Activated T-helper 17 cell treated with anti-CD3 and anti-CD28 coated beads, Interleukin-2, amount 50 U/mL, for 72 hours (primary cell): ENCODE measurements at places on chromosomes 4 and X. TPM values are rescaled to one million over a fixed set of nuclear protein-coding genes. Genes with fewer than 3 reads are reported as not detected.

Gene KLF8
- total RNA-seq, result 7.3 TPM

Gene OPRPN
- not detected for total RNA-seq

Gene SPANXB1
- not detected for total RNA-seq

Gene MND1
- total RNA-seq, result 11.6 TPM

Gene TMPRSS11B
- total RNA-seq, result not detected

Gene CFP
- 7.6 TPM for total RNA-seq

DNA sequence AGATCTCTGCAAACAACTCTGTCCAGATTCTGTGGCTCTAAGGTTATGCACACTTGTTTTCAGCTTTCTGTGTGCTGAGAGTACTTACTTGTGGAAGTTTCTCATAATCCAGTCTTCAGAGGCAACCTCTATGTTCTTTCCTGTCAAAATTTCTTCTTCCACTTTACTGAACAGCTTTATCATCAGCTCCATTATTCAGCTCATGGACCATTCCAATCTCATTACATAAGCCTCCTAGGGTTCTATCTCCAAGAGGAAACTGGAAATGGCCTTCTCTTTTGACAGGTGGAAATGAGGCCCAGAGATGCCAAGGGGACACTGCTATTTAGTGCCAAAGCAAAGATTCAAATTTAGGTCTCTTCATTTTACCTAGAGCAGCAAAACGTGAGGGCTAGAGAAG is 61.3 kb downstream of the CHRDL1 start:
- no peak for ATAC-seq

DNA sequence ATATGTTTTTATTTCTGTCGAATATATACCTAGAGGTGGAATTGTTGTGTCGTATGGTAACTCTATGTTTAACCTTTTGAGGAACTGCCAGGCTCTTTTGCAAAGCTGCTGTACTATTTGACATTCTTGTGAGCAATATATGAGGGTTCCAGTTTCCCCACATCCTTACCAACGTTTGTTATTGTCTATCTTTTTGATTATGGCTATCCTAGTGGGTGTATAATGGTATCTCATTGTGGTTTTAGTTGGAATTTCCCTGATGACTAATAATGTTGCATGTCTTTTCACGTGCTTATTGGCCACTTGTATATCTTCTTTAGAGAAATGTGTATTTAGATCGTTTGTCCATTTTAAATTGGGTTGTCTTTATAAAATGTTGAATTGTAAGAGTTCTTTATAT is 24.5 kb downstream of the REPS2 start:
- ATAC-seq, result peak; percentile 23

- ATAC-seq, result no peak
Observed at GRCh38 chrX:108558217-108558616, 118.6 kb downstream of the COL4A5 start.

DNA sequence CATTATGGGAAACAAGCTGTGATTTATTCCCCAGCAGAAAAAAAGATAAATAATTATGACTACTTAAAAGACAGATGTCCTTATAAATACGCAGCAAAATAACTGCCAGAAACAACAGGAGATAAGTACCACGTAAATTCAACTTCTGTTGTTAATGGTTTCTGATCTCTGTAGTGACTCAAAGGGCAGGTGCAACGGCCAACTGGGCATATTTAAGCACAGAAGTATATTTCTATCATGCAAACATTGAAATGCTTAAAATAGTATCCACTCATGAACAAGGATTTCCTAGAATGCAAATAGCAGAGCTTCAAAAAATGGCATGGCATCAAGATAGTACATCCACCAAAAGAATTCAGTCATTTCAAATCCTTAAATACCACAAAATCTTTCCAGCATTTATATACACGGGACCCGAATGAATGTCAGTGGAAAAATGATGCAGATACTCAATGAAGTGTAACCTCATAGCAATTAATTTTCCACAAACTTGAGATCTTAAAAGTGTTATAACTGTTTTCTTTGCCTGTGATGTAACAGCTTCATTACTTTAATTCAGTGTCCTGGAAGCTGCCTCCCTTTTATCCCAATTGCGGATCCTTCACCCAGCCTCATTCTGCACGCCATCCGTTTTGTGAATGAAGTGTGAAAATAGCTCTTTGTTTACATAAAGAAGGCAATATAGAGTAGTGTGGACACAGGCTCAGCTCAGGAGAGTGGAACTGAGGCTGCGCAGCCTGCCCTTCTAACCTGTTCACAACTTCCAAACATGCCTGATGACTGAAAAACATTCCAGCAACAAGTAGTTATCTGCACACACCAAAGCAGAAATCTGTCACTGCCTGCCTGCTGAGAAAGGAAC is 10.2 kb downstream of the PDGFC start:
- no peak for ATAC-seq

DNA sequence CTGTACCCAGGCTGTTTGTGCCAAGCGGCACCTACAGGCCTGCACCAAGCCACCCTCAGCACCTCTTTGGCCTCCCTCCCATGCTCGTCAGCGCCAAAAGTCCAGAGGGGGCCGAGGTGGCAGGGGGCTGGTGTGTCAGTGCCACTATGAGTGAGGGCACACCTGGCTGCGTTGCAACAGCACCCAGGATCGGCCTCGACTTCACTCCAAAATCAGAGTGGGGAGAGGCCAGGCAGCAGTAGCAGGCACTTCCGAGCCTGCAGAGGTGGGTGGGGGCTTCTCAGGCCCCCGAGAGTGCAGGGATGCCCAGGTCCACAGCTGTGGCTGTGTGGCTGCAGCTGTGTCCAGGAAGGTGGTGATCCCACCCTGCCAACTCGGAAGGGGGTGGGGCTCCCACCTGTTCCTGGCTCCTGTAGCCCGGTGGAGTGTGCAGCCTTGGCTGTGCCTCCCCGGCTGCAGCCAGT is 58.5 kb downstream of the PPA2 start:
- ATAC-seq, result no peak

DNA sequence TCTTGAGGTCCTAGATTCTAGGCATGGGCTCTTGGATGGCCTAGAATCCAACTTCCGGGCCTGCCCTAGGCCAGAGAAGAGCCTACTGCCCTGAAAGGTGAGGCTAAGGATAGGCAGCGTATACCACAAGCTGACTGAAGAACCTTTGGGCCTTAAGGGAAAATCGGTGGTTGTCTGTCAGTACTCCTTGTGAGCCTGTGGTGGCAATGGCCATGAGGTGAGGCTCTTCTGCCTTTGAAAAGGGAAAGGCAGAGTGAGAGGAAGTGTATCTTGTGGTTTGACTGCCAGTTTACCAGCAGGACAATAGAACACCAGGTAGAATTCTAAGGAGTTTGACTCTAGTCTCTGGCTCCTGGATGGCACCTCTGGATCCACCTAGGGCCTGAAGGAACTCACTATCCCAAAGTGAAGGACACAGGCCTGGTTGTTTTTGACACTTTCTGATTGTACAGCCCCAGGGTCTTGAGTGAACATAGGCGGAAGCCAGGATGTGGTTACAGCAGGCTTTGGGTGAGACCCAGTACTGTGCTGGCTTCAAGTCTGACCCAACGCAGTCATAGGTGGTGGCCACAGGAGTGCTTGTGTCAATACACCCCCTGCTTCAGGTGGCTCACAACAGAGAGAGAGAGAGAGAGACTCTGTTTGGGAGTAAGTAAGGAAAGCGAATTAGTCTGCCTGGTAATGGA is 20.9 kb downstream of the ITIH6 start:
- ATAC-seq, result peak; percentile 28

DNA sequence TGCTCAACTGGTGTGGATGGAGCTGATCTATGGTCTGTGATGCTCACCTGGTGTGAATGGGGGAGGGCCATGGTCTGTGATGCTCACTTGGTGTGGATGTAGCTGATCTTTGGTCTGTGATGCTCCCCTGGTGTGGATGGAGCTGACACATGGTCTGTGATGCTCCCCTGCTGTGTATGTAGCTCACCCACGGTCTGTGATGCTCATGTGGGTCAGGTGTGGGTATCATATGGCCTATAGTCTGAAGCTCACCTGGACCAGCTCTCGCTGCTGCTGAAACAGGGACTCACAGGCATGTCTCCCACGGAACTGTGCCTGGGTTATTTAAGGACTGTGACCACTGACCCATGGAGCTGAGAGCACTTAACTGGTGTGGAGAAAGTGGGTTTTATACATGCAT is 109.7 kb downstream of the CRLF2 start:
- ATAC-seq, result no peak

DNA sequence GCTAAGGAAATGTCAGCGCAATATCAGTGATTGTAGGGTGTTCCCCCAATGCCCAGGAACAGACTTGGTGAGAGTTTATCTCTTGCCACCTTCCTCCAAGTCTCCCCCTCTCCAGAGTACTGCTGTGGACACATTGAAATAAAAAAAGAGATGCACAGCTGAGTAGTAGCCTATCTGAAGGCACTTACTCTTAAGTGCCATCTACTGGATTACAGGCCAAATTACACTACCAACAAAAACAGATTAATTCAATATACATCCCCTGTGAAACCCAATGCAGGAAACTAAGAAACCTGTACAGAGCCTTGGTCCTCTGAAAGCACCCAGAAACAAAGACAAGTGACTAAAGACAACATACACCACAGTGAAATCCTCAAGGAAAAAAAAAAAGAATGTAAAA is 460.3 kb downstream of the ZIC3 start:
- no peak for ATAC-seq

GRCh38 chr4:139826426-139826825 is 160.8 kb downstream of the MGST2 start:
- no peak for ATAC-seq
